Suppressor macrophage (primary cell): ENCODE measurements at places on chromosomes 7 and 10.

- DNase-seq: peak; percentile 25
Measured at GRCh38 chr7:17031906-17032551, 150.2 kb upstream of the AGR3 start.

GRCh38 chr10:28719789-28720436 lies 42.6 kb downstream of the BAMBI start:
- DNase-seq: no peak

DNA sequence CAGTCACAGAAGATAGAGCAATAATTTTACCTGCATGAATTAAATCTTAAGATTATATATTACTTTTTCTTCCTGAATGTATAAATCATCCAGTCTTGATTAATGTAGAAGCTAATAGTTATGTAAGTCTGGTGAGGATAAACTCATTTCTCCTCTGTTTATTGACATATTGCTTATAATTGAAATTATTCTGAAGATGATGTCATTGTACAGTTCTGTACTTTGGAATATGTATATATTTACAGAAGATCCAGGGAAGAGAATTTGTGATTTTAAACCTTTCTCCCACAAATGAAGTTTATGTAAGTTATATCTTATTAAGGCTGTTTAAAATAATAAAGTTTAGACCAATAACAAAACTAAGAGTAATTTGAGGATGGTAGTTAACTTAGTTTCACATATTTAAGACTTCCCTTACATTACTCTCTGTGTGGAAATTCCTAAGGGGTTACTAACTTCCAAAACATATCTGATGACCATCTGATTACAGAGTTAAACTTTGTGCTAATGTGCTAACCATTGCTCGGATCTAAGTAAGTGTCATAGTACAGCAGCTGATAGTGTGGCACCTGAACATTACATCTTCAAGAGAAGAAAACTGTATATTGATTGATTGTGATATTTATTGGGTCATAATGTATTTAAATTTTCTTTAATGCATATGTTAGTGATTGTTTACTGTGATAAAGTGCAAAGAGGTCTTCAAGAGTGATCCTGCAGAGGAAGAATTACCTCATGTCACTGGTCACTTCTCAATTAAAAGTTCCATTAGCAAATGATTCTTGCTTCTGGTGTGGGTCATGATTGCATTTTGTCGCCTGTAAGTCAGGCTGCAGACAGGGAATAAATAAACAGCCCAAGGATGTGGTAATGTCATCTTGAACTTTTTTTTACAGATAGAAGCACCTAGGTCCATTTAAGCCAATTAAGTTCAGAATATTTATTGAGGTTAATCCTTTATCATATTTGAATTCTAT lies 96.9 kb downstream of the UBE3C start:
- DNase-seq: no peak

DNA sequence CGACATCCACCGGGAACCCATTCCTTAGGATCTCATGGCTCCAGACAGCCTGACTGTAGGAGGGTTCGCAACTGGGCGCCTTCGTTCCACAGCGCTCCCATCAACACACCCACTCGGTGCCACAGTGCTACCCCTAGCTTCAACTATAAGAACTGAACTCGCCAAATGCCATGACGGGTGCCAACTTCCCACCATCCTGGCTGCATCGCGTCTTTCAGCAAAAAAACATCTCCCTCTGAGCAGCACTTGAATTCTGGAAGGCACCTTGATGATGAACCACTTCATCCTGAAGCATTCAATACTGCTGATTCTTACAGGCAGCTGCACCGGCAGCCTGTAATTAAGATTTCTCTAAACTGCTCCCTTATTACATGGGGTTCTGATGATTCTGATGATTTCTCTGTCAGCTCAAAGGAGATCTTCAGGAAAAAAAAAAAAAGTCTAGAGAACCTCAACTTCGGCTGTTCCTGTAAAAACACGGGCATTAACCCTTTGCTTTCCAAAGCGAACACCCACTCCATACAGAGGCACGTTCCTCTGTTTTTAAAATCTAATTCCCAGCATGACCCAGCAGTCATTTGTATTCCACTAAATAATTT lies 1.3 kb downstream of the CYTH3 start:
- peak; percentile 70 for DNase-seq

- DNase-seq: no peak
Measured at GRCh38 chr10:80077869-80078447, 507 bp upstream of the TMEM254 start.

GRCh38 chr10:6175329-6176055 lies 27.2 kb upstream of the PFKFB3 start:
- no peak for DNase-seq

DNA sequence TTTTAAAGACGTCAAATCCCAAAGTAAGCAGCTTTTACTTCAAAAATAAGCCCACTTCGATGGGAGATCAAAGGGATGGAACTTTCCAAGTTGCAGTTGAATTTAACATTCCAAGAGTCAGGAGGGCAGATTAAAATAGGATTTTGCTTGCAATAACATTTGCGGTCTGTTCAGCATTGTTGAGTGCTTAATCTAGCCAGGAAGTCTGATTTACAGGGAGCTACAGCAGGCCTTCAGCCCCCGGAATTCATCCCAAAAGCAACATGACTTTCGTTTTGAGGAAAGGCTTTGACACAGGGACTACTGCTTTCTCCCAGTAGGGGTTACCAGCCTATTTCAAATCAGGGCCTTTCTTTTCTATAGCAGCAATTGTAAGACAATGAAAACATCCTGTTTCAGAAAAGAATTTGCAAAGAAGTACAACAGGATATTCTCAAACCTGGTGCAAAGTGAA lies 279.6 kb upstream of the PITRM1 start:
- DNase-seq: no peak

GRCh38 chr10:59340285-59340684 lies 22.1 kb downstream of the FAM13C start:
- DNase-seq: no peak

- peak; percentile 49 for DNase-seq
Measured at GRCh38 chr7:157278791-157279724, 57.7 kb upstream of the DNAJB6 start.

DNA sequence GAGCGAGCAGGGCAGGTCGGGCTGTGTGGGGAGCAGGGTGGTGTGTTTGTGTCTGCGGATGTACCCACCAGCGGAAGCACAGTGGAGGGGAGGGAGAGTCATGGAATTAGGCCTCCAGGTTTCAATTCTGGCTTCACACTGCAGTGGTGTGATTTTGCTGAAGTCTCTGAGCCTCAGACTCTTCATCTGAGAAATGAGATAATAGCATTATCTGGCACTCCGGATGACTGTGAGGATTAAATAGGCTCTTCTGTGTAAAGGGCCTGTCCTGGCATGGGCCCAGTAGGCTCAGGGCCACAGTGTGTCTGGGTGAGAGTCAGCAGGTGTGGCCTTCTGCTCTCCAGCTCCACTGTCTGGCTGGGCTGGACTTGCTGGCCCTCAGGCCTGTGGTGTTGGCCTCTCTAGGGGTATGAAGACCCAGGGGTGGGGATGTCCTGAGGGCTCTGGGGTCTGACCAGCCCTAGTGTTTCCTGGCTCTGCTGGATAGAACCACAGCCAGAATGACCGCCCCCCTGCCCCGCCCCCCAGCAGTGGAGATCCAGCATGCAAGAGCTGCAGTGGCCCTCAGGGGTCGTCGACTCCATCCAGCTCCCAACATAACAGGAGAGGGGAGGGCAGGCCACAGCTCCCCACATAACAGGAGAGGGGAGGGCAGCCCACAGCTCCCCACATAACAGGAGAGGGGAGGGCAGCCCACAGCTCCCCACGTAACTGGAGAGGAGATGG lies 178.6 kb downstream of the RPS24 start:
- DNase-seq: no peak

DNA sequence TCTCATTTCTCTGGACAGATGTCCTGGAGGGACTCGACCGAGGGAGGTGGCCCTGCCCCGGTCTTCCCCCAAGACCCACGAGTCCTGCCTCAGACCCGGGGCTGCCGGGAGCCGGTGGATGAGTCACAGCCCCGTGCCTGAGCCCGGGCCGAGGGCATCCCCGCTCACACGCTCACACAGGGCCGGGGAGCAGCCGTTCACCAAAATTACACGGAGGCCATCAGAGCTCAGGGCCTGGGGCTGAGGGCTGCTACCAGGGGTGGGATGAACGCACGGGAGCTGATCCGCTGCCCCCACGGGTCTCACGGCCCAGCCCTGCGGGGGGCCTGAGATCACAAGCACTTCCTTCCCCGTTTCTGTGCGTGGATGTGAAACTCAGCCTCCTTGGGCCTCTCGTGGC lies 17.5 kb downstream of the FAM20C start:
- DNase-seq: peak; percentile 92

- DNase-seq: no peak
Measured at GRCh38 chr7:138025215-138026186, 23.6 kb upstream of the CREB3L2 start.

DNA sequence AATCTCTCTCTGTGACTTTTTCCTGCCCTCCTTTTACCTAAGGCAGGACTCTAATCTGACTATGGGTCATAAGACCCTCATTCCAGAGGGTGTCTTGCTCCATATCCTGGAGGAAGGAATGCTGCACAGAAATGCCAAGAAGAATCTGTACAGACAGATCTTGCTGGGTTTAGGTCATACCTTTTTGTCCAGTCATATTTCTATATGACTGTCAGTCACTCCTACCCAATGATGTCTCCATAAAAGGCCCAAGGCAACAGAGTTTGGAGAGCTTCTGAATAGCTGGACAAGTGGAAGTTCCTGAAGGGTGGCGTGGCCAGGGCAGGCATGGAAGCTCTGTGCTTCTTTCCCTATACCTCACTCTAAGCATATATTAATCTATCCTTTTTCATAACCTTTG lies 47.5 kb downstream of the FEZF1 start:
- DNase-seq: no peak

GRCh38 chr10:80408242-80409101 lies at the start of gene PRXL2A:
Gene PRXL2A (plus strand): TSS chr10:80408551. CDS start chr10:80420468, 11,917 bp downstream.
- peak; percentile 91 for DNase-seq

DNA sequence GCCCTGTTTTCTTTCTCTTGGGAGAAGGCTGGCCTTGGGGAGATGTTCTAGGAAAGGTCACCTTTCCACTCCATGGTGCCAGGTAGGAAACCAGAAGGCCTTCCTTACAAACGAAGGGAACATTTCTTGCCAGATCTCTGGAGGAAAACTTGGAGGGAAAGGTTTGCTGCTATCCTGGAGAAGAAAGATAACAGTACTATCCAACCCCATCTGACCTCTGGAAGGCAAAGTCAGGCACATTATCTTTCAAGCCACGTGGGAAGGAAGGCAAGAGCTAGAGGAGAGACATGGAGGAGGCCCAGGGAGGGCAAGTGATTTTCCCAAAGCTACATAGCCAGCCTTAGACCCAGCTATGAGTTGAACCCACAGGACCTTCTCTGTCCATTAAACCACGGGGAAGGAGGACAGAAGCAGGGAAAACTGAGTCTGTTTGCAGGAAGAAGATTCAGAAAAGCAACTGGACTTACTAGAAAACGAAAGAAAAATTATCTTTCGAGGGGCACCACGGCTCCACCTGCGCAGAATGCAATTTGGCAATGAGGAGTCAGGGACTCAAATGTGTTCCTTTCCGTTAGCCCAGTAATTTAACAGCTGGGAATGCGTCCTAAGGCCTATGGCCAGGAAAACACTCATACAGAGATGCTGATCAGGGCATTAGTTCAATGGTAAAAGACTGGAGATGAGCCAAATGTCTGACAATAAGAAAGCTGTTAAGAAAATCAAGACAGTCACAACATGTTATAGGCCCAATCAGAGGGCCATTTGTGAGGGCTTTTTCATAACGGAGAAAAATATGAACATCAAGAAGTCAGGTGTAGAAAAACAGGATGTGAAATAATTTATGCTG lies 32.0 kb upstream of the PSAP start:
- DNase-seq: no peak

GRCh38 chr7:23533238-23533604 lies 1.4 kb upstream of the TRA2A start:
- no peak for DNase-seq

DNA sequence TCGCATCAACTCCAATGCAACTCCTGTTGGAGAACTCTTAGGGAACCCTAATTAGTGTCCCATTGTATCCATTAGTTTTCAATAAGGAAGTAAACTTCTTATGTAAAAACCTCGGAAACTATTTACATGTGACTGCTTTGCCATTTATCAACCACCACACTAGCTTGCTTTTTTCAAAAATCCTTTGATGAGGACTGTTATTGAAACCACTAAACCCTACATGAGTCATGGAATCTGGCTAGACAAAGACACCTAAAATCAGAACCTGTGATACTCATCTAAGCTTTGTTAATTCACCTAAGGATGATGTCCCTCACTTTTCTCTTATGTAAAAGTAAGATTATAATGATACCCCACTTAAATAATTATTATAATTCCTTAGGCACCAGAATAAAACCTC lies 414.1 kb upstream of the ETV1 start:
- DNase-seq: no peak

DNA sequence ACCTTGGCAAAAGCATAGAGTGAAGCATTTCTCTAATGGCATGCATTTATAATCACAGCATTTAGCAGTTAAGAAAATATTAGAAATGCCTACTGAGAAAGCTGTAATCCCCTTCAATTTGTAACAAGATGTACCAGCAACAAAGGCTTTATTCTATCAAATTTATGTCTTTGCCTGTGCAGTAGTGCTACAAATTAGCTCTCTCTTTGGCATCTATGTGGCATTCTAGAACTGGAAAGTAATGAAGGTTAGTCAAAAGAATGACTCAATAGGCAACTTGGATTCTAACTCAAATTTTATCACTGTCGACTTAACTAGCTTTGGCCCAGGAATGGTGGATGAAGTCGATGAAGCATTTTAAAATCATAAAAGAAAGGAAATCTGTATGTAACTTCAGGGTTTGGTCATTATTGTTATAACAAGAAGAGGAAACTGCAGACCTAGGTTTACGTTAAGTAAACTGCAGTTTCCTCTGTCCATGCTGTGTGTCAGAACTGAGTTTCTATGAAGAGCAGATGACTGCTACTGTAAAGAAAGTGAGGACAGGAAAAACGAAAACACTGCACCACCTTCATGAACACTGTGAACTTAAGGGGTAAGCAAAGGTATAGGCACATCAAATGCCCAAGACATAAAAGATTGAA lies 140.0 kb downstream of the RAPGEF5 start:
- DNase-seq: no peak

DNA sequence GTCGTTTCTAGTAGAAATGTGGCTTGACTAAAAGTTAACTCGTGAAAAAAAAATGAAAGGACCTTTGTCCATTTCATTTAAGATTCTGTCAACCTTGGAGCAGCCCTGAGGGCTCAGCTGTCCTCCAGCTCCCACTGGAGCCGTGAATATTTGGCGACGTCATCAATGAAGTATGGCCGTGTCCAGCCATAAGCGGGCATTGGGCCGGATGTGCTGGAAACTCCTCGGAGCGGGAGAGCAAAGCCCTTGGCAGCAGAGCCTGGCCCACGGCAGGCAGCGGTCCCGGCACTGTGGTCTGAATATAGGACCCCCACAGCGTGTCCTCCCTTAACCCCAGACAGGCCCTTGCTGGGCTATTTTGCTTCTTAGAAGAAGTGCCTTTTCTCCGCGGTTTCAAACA lies 50.0 kb downstream of the JAKMIP3 start:
- DNase-seq: no peak

GRCh38 chr10:129411772-129412171 lies 55.3 kb upstream of the MGMT start:
- no peak for DNase-seq

- no peak for DNase-seq
Measured at GRCh38 chr7:50473531-50473930, 23.4 kb upstream of the FIGNL1 start.
